ENCODE measurements at places on chromosomes 12 and 14.

GRCh38 chr12:25352083-25352918 lies 101.6 kb upstream of the KRAS start:
- no peak for DNase-seq

- no peak for DNase-seq
These were observed 43.3 kb downstream of the GPATCH2L start for GRCh38 chr14:76195003-76195402.

GRCh38 chr14:69023035-69023434 lies 43.9 kb upstream of the ACTN1 start:
- no peak for DNase-seq

- peak; percentile 96 for DNase-seq
These were observed at the start of gene STYK1 for GRCh38 chr12:10673659-10674384. STYK1 (minus strand) TSS chr12:10674052; CDS start chr12:10634618, 39,434 bp downstream.

DNA sequence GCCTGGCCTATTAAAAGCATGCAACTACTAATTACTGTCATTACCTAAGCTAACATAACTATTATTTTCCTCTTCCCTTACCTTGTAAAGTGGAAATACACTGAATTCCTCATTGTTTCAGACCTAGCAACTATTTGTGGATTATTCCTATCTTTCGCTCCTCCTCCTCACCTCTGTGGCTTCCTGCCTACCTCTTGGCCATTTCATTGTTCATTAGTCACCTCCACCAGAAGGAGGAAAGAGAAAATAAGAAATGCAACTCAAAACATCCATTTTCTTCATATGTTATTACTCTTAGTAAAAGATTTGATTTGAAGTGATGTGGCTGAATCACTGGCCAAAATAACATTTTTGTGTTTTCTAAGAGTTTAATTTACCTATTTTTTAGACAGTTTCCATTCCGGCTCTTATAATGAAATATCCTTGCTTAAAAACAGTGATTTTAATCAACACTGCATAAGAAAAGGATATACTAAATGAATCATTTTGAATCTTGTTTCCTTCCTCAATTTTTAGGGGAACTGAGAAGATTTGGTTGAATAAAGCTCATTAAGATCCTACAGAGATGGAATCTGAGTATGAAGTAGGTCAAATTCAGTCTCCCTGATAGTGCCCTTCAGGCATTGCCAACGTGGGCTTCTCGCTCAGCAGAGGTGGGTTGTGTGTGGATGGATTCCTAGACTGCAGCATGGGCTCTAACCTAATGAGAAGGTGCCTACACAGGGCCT lies 27.6 kb upstream of the ARHGAP5 start:
- peak; percentile 47 for DNase-seq

- DNase-seq: no peak
These were observed 73.9 kb downstream of the BMP4 start for GRCh38 chr14:53882684-53883083.

GRCh38 chr14:34093883-34094282 lies 143.0 kb upstream of the EGLN3 start:
- DNase-seq: peak; percentile 4

DNA sequence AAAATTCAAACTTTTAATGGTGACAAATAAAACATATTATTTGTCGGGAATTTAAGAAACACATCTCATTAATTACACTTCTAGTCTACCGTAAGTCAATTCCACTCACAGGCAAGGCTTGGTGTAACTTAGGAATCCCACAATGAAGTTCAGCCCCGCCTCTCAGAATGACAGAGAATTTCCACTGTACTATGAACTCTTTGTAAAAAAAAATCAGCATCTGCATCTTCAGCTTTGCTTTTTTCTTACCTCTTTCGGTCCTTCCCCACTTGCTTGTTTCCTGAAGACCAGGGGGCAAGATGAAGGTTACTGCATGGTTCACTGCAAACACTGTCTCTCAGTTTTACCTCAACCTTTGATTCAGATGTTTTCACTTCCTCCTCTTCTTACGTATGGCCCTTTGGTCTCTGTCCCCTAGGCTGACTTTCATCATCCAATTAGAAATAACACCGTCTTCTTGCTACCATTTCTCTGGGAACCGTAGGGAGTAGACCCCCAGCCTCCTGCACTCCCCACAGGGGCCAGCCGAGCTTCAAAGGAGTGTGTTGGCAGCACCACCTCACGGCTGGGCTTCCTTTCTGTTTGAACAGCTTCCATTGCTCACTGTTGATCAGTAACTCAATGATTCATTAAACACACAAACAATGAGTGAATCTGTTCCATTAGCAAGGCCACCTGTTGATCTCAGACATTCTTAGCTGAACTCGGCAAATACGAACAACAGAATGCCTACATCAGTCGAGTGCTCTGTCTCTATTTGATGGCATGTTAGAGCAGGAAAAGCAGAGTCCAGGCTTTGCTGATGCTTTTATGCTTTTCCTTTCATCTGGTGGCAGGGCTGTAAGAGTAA lies 343.0 kb downstream of the BMP4 start:
- DNase-seq: no peak

DNA sequence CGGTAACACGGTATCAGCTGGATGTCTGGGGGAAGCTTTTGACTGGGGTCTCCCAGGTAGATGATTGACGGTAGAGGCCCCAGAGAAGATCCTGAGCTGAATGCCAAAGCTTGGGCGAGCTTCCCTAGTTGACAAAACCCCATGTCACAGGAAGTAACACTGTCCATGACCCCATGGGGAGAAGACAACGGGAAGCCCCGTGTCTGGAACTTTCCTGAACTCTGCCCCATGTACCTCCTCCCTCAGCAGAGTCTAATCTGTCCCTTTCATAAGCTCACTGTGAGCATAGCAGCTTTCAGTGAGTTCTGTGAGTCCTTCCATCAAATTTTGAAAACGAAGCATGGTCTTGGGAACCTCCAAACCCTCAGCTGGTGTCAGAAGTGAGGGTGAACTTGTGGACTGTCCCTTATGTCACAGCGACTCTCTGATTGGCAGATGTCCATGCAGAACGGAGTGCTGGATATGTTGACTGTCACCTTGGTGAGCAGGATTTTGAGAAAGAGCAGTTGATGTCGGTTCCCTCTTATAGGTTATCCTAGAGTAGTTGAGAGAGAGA lies 29.7 kb upstream of the BEGAIN start:
- DNase-seq: no peak

DNA sequence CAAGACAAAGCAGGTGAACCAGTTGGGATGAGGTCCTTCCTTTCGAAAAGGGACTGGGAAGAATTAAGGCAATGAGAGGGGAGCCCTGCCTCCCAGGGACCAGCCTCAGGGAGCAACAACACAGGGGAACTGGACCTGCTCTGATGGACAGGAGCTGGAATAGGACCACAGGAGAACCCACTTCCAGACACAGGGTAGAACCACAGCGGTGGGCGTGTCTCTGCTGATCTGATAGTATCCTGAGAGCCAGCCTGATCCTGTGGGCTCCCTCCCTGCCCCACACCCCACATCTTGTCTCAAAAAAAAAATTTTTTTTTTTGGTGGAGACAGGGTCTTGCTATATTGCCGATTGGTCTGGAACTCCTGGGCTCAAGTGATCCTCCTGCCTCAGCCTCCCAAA lies 13.6 kb upstream of the PLEK2 start:
- no peak for DNase-seq

GRCh38 chr12:52710730-52711129 lies 7.4 kb upstream of the KRT77 start:
- no peak for DNase-seq

GRCh38 chr14:92718664-92719063 lies 29.8 kb downstream of the LGMN start:
- no peak for DNase-seq

- DNase-seq: no peak
These were observed 62.6 kb upstream of the KITLG start for GRCh38 chr12:88642675-88643431.

DNA sequence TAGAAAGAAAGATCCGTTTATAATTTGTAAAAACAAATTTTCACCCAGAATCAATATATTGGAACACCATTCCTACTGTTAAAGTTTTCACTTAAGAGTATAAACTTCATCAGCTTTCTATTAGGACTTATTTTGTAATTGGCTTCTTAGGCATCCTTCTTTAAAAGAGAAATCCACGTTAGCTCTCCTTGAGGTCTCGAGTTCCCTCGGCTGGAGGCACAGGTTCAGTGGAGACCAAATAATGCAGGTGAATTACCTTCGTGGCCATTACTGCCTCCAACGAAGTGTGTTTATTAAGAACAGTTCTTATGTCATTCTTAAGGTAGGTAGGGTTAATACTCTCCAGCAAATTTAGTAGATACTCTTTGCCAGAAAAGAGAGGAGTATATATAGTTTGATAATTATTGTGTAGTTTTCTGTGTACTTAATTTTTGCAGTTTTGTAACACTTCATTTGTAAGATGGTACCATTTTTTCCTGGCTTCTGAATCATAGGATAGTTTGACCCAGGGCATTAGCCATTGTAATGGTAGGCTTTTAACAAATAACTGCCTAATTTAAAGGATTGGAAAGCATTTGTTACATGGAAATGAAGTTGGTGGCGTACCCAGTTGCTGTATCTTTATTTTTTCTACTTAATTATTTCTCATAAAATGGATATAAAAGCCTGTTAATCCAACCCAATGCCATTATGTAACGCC lies 2.2 kb downstream of the CALM1 start:
- DNase-seq: no peak

GRCh38 chr14:24329073-24329663 lies 5.7 kb downstream of the ADCY4 start:
- no peak for DNase-seq

- no peak for DNase-seq
These were observed 23.1 kb downstream of the MAX start for GRCh38 chr14:65079201-65079600.

DNA sequence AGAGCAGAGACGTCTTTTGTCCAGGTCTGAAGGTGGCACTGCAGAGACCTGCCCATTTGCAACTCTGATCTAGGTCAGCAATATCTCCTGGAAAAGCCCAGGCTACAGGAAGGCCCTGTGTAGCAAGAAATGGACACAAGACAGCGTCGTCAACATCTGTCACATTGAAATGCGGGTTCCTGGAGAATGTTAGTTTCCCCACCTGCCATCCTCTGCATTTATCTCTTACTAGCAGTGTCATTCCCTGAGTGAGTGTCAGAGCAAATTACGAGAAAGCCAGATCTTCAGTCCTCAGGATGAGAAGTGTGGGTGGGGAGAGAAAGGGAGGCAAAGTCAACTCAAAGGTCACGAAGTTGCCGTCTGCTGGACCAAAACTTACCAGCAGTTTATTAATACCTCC lies 27.4 kb upstream of the FLVCR2 start:
- DNase-seq: no peak

- peak; percentile 14 for DNase-seq
These were observed 34.2 kb upstream of the C12orf50 start for GRCh38 chr12:88063375-88063774.

DNA sequence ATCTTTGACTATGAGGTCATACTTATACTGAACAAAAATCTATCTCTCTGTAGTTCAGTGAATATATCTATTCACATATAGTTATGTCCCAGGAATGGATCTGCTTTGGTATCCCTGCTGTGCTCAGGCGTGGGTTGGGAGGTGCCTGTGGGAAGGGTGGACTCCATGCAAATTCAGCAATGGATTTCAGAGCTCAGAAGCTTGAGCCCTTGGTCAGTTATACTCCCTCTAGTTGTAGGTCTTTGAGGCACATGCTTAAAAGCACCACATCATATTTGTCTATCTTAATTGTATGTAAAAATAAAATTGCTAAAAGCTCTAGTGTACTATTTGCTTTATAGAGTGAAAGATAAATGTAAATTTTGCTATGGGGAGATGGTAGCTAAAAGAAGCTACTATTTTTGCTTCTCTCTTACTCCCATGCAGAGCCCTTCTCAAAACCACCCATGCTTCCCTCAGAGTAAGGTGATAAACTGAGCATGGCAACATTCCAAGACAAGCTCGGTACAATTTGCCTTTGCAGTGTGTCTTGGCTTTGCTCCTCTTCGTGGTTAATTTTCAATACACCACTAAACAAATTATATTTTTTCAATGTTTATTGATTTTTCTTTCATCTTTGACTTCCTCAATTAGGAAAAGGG lies 54.9 kb downstream of the SLC16A7 start:
- DNase-seq: no peak

- no peak for DNase-seq
These were observed 42.8 kb upstream of the CPM start for GRCh38 chr12:68975811-68976210.

- DNase-seq: no peak
These were observed 57.6 kb upstream of the ATP2B1 start for GRCh38 chr12:89765959-89766824.

- DNase-seq: no peak
These were observed 5.6 kb upstream of the GLRX5 start for GRCh38 chr14:95529216-95529615.

- no peak for DNase-seq
These were observed 21.3 kb downstream of the GCH1 start for GRCh38 chr14:54881235-54881760.

GRCh38 chr12:91811481-91812287 lies 334.0 kb downstream of the BTG1 start:
- peak; percentile 78 for DNase-seq

DNA sequence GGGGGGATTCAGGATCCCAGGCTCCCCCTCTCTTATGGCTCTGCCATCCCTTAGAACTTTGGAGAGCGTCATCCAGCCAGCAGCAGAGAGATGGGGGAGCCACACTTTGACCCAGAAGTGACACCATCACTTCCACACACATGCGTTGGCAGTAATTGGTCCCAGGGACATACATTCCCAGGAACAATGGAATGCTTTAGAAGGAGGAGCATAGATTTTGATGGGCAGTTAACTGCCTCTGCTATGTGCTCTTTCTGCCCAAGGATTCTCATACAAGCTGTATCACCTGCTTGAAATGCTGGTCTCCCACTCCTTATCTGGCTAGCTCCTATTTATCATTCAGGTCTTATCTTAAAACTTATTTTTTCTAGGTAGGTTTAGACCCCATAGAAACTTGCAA lies 109.0 kb upstream of the RPH3A start:
- DNase-seq: no peak

GRCh38 chr12:132610051-132610759 lies at the start of gene LRCOL1:
LRCOL1 (minus strand) TSS chr12:132610582; CDS start chr12:132606251, 4,331 bp downstream.
- DNase-seq: no peak

DNA sequence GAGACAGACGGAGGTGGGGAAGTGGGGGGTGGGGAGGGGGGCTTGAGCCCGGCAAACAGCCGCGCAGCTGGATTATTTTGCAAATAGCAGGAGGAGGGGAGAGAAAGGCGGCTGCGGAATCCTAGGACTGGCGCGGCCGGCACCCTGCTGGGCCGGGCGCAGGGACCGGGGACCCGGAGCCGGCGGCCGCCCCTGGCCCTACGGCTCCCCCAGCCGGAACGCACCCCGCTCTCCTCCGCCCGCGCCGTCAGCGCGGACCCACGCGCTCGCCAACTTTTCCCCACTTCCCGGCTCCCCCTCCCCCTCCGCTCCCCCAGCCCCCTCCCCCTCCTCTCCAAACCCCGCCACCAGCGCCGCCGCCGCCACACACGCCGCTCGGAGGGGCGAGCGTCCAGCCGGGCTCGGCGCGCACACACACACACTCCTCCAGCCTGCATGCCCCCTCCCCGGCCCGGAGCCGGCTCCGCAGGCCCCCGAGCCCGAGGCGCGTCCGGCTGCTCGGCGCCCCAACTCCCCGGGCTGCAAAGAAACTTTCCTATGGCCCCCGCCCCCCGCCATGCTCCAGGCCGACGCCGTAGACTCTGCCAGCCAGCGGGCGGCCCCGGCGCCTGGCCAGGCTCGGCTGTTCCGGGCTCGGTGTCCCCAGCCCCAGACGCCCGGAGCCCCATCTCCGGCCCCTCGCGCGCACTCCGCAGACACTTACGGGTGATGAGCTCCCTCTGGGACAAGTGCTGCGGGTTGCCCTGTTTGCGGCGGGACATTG lies 1.4 kb downstream of the BCL11B start:
- no peak for DNase-seq

- no peak for DNase-seq
These were observed 64.3 kb downstream of the DAD1 start for GRCh38 chr14:22524784-22525161.

- DNase-seq: peak; percentile 64
These were observed 282.3 kb downstream of the CACNA1C start for GRCh38 chr12:2335109-2335508.
